ENCODE measurements at places on chromosomes 4 and X.

GRCh38 chr4:149223659-149224058 is 592.0 kb downstream of the IQCM start:
- peak; percentile 89 for DNase-seq

DNA sequence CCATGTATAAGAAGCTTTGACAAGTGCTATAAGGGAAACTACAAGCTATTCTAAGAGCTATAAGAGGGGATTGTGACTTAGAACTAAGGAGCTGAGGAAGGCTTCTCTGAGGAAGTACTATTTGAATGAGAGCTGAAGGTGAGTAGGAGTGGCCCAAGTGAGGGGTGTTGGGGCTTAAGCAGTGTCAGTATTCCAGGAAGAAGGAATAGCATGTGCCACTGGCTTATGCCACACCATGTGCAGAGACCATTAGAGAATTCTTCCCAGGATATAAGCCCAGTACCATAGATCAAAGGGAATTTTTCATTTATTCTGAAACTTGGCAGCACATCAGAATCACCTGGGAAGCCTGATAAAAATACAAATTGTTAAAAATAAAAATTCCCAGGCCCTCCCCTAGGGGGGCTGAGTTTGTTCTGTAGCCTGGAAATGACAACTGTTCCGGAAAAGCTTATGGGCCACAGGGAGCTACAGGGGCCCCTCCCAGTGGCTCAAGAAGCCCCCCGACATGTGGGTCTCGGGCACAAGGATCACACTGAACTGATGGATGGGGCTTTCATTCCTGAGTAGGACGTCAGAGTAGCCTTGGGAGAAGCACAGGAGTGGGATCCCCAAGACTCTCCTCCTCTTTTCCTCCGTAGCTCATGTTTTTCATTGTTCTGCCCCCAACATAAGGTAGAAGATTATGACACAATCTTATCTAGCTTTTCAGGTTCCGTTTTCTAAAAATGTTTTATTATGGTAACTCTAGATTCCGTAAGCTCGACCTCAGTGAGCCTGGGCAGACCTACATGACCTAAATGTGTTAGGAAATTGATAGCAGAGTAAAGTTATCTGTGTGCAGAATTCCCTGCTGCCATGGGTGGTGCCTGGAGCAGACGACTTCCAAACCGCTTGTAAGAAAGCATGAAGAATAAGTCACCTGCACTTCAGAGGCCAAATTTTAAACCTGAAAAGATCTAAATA is 119.3 kb downstream of the AFF1 start:
- no peak for DNase-seq

DNA sequence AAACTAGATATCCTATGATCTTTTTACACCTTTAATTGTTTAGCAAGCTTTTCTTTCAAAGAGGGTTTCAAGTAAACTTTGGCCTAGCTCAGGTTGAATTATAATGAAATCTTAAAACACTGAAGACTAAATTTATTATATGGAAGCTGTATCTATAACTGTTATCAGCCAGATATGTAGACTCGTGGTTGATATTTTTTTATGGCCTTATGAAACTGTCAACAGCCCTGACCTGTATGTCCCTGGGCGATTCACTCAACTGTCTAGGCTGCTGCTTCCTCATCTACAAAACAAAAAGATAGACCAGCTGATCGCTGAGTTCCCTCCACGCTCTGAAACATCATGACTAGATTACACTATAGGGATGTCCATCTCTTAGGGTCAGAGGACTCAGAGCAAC is 21.2 kb upstream of the PDK3 start:
- no peak for DNase-seq

- peak; percentile 55 for DNase-seq
These were observed 67.3 kb upstream of the PRPS1 start for GRCh38 chrX:107560980-107561379.
